ENCODE measurements at places on chromosomes 2 and 18.

DNA sequence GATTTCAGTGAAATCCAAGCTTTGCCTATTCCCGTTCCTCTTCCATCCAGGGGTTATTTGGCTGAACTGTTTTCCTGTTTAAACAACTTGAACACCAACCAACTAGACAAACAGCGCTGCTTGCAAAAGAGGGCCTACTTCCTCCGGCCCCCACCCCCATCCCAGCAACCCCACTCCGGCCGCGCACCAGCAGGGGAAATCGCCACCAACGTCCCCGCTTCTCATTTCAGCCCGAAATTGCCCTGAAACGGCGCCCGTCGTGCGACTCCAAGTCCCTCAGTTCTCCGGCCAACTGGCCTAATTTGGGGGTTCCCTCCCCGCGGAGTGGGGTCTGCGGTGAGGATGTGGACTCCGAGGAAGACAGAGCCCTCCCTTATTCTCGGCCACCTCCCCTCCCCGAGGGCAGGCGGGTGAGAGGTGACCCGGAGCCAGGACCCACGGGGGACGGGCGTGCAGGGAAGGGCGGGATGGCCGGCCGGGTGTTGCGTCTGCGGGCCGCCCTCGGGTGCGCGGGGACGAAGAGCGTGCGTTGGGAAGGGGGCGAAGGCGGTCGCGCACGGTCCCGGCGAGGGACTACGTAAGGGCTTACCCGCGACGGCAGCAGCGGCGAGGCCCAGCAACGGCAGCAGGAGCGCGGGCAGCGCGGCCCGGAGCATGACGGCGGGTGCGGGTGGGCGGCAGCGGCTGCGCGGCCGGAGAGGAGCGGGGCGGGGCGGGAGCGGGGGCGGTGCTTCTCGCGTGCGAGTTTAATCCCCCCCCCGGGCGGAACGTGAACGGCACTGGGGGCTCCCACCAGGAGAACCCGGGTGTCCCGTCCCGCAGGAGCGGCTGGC lies at the start of gene CD302:
CD302 (minus strand) TSS at position 666 of the 833 bp plus-strand sequence; CDS start at position 656, 10 bp downstream.
- peak; percentile 38 for DNase-seq

DNA sequence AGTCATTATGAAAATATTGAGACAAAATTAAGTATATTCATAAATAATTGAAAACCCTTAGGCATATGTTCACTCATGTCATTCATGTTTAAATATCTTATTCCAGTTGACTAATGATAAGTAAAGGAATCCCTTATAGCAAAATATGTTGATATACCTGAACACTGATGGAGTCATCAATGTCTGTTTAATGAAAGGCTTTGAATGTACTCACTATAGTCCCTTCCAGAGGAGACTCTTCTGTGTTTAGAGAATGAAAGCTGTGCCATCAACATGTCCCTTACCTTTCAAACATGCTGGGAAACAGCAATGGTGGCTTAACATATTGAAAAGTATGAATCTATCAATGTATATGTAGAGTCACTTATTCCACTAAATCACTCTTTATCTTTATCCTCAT lies 242.9 kb downstream of the KCNJ3 start:
- no peak for DNase-seq

DNA sequence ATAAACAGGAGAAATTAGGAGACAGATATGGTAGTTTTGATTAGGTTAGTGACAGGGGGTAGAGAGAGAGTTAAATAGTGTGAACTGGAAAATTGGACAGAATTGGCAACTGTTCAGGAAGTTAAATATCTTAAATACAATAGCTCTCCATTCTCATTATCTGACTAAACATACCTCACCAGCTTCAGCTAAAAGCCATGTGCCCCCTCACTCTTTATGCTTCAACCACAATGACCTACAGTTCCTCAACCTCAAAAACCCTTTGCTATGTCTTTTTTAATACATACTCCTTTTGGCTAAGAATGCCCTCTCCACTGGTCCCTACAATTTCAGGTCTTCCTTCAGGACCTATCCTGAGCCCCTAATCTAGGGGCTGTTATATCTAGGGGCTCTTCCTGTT lies 740.2 kb upstream of the ZEB2 start:
- DNase-seq, result no peak

GRCh38 chr18:45212181-45213039 lies 402.9 kb upstream of the SLC14A2 start:
- peak; percentile 78 for DNase-seq

- no peak for DNase-seq
Observed at GRCh38 chr2:167686691-167687090, 560.7 kb downstream of the STK39 start.

- DNase-seq, result no peak
Observed at GRCh38 chr2:203733684-203734083, 27.2 kb downstream of the CD28 start.

- DNase-seq, result no peak
Observed at GRCh38 chr18:433298-433697, 67.2 kb downstream of the COLEC12 start.

- DNase-seq, result no peak
Observed at GRCh38 chr18:37550118-37550875, 15.3 kb downstream of the CELF4 start.

GRCh38 chr2:25976983-25977741 lies 5.1 kb downstream of the KIF3C start:
- no peak for DNase-seq

- DNase-seq, result no peak
Observed at GRCh38 chr2:34098256-34098655, 499.2 kb upstream of the FAM98A start.

DNA sequence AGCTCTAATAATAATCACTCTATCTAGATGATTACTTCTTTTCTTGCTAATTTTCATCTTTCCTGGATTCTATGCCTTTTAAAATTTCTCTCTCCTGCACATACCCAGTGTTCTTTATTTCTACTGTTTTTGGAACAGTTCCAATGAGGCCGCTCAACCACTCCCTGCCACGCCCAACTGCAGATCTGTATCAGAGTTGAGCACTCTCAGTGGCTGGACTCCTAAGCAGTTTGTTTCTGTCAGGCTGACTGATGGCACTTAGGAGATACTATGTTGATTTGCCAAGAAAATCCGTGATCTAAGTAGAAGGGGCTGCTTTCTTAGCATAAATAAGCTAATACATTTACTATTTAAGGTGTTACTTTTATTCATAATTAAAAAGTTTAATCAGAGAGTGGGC lies 192.8 kb downstream of the ARHGAP15 start:
- DNase-seq, result no peak

GRCh38 chr2:203706403-203706802 lies at the start of gene CD28:
Gene CD28, plus strand, starts transcription at chr2:203706639. Its CDS starts 58 bp downstream, at chr2:203706697.
- no peak for DNase-seq

DNA sequence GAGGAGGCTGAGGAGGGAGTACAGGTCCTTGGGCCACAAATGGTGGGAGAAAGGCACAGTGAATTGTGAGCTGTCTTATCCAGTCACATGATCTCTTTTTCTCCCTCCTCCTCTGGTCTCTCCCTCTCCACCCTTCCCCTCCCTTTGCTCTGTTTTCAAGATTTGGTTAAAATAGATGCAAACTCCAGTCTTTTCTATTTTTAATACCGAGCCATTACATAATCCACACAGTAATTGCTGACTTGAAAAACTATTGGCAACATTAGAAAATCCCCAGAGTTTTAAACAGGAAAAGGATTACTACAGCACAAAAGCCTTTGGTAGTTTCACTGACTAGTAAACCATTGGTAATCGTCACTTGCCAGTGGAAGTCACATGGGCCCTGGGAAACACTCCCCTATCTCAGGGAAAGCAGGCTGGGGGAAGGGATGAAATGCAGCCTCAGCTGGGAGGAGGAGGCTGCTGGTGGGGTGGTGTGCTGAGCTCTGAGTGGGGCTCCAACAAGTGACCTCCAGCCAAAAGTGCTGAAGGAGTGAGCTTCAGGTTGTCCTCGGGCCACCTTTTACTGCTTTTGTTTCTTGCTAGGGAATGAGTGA lies 57.4 kb upstream of the PCBP1 start:
- peak; percentile 72 for DNase-seq

GRCh38 chr18:45836242-45837205 lies 11.0 kb downstream of the SIGLEC15 start:
- no peak for DNase-seq

DNA sequence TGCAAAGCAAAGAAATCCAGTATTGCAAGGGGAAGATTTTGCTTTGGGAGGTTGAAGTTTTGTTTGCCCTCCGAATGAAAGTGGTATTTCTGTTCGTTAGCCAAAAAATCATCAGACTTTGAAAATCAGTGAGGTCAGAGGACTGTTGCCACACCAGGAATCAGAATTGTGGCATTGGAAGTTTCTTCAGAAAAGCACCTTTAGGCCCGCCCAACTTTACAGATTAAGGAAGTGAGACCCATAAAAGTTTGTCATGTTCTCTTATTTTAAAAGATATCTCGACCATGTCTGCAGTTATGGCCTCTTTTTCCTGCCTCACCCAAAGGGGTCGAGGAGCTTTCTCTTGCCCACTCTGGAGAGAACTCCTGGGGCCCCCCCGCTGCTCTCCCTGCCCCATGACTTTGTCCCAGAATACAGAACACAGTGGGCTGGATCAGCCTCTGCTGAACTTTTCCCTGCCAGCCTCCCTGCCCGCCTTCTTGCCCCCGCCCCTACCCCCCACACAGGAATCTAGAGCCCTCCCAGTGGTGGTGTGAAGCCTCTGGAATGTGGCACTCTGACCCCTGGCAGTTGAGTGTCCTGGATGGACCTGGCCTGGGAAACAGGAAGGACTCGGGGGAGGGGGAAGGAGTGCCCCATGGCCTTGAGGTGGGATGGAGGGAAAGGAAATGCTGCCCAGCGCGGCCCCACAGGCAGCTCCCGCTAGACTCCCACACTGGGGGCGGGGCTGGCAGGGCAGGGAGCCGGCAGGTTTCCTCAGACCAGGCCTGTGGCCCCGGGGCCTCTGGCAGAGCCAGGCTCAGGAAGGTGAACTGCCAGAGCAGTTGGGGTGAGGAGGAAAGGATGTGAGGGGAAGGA lies 25.3 kb downstream of the CRIM1 start:
- no peak for DNase-seq

DNA sequence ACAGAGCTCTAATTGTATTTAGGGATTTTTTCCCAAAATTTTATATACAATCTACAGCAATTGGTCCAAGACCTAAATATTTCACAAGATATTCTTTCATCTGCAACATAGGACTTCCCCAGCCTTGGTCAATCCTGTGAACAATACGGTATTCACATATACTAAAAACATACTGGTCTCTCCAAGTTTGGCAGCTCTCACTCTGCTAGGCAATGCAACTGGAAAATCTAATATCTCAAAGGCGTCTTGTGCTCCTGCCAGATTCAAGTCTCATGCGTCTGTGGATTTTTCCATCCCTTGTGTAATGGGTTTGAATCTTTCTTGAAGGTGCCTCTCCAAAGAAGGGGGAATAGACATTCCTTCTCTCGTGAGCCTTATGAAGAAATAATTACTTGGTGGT lies 27.4 kb upstream of the MBOAT2 start:
- no peak for DNase-seq

DNA sequence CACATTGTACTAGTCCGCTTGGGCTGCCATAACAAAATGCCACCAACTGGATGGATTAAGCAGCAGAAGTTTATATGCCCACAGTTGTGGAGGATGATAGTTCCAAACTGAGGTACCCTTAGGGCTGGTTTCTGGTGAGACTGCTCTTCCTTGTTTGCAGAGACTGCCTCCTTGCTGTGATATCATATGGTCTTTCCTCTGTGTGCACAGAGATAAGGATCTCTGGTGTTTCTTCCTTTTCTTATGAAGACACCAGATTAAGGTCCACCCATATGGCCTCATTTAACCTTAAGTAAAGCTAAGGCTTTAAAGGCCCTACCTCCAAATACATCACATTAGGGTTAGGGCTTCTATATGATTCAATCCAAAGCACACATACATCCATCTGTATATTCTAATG lies 738.2 kb upstream of the GCFC2 start:
- DNase-seq, result no peak

DNA sequence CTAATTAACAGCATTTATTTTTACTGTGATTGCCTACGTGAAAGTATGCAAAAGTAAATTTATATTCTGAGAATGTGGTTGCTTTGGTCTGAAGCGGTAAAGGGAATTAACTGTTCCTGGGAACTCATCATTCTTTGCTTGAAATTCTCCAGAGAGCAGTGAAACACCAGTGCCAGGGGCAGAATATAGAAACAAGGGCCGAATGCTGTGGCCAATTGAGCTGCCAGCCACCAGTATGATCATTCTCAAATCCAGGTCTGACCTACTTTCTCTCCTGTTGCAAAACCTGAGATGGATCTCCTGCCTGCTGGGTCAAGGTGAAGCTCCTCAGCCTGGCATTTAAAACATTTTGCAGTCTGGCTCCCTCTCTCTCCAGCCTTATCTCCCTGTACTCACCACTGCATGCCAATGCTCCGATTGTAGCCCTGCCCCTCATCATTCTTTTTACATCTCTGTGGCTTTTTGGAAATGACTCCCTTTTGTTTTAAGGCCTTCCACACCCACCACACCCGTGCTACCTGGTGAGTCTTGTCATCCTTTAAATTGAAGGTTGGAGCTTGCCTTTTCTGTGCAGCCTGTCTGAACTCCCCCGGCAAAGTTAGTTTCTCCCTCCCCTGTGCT lies 94.5 kb upstream of the TMEM178A start:
- DNase-seq, result no peak

DNA sequence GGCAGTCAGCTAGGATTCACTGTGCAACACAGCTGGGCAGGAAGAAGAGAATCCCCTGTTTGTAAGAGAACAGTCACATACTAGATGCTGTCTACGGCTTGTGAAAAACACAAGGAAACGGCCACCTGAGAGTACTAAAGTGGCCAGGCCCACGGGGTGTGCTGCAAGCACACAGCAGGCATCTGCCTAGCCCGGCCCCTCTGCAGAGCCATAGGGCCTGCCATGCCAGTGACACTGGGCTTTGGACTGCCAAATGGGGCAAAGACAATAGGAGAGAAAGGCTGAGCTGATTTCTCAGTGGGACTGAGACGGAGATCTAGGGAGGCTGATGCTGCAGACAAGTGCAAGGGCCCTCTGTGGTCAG lies 10.3 kb downstream of the TUBB6 start:
- DNase-seq, result no peak

DNA sequence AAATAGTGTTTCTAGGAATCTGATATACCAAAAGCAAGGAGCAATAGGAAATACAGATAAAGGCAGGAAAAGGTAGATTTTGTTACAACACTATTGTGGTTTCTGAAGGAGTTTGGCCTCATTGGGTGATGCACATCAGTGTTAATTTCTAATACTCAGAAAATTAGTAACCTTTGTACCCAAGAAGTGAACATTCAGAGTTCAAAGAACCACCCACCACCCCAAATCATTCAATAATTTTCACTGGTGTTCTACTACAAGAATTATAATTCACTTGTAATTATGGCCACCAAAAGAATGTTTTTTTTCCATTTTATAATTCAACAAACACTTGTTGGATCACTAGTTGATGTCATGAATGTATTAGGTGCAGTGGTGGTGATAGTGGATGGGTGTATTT lies 183.3 kb downstream of the UBE2E3 start:
- no peak for DNase-seq
